ENCODE measurements at places on chromosomes 2 and 18. TPM values are rescaled to one million over a fixed set of nuclear protein-coding genes. Genes with fewer than 3 reads are reported as not detected.

GRCh38 chr2:109433486-109433885 lies 180.3 kb downstream of the SEPTIN10 start:
- DNase-seq: no peak

DNA sequence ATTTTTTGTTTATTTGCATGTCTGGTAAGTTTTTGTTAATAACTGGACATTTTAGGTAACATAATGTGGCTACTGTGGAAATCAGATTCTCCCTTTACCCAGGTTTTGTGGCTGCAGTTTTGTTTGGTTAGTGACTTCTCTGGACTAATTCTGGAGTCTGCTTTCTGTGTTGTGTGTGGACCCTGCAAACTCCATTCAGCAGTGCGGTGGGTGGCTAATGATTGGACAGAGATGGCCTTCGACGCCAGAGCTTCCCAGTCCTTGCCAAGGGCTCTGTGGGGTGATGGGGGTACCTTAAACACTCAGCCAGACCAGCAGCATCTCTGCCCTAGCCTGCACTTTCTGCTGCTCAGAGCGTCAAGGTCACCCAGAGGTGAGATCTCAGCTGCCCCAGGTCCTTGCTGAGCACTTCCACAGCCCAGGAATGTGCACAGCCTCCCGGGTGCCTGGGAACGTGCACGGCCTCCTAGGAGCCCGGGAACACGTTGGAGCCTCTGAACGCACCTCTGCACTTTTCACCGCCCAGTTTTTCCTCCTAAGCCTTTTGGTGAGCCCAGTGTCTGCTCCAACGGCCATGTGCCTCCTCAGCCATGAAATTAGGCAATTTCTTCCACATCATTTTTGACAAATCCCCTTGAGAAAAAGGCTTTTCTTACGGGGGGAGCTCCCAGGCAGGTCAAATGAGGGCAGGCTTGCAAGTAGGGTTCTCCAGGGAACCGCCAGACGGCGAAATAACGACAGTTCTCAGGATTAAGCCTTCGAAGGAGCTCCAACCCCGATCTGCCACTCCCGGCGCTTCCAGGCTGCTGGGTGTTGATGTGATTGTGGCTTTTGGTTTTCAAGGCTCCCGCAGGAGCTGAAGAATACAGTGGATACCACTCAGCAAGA lies 35.2 kb upstream of the KLF11 start:
- no peak for DNase-seq

DNA sequence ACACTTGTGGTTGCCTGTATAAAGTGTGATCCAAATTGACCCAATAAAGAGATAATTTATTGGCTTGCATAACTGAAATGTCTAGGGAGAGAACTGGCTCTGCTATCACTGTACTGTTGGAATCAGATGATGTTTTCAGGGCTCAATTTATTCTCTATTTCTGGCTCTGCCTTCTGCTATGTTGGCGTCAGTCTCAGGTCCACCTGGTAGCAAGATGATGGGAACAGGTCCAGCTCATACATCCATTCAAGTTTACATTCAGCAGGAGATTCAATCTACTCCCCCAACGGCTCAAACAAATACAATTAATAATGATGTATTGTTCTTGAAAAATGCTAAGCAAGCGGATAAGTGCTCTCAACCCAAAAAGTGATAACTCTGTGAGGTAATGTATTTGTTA lies 297.7 kb upstream of the SYT4 start:
- no peak for DNase-seq

Gene ERFE
- polyA plus RNA-seq: 8.3 TPM

Gene HES6
- 0.82 TPM for polyA plus RNA-seq

GRCh38 chr2:230899287-230899686 lies 25.8 kb downstream of the GPR55 start:
- no peak for DNase-seq

- DNase-seq: no peak
Measured at GRCh38 chr2:229868794-229869193, 53.0 kb downstream of the TRIP12 start.

Gene MC2R
- polyA plus RNA-seq: not detected

DNA sequence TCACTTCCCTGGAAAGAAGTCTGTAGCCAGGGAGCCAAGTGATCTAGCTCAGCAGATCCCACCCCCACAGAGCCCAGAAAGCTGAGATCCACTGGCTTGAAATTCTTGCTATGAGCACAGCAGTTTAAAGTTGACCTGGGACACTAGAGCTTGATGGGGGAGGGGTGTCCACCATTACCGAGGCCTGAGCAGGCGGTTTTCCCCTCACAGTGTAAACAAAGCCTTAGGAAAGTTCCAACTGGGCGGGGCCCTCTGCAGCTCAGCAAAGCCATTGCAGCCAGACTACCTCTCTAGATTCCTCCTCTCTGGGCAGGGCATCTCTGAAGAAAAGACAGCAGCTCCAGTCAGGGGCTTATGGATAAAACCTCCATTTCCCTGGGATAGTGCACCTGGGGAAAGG lies 887.2 kb upstream of the LRATD1 start:
- peak; percentile 1 for DNase-seq

Gene ATP8B1
- polyA plus RNA-seq: 125 TPM

Gene TFPI
- 141 TPM for polyA plus RNA-seq

GRCh38 chr2:224776795-224777558 lies 60.8 kb upstream of the CCDC195 start:
- DNase-seq: no peak

GRCh38 chr18:22639026-22639463 lies 221.3 kb upstream of the CTAGE1 start:
- peak; percentile 93 for DNase-seq

- DNase-seq: peak; percentile 79
Measured at GRCh38 chr2:239275847-239276831, 124.7 kb downstream of the HDAC4 start.

GRCh38 chr2:226893216-226893615 lies 57.4 kb downstream of the RHBDD1 start:
- peak; percentile 40 for DNase-seq

Gene ALPP
- polyA plus RNA-seq: not detected

DNA sequence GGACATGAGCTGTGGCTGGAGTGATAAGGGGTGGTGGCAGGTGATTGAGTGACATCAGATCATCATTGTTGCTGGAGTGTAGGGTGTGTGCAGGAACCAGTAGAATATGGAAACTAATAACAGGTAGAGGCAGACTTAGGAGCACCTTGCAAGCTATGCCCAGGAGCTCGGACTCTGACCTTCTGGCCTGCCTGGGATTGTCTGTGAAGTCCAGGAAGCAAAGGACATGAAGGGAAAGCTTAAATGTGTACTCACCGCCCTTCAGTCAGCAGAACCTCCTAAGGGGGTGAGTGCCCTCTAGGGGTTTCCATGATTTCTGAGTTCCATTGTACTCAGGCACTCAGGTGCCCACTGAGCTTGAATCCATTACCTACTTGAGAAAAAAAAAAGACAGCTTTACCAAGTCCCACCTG lies 104.2 kb downstream of the CRIM1 start:
- DNase-seq: peak; percentile 63

DNA sequence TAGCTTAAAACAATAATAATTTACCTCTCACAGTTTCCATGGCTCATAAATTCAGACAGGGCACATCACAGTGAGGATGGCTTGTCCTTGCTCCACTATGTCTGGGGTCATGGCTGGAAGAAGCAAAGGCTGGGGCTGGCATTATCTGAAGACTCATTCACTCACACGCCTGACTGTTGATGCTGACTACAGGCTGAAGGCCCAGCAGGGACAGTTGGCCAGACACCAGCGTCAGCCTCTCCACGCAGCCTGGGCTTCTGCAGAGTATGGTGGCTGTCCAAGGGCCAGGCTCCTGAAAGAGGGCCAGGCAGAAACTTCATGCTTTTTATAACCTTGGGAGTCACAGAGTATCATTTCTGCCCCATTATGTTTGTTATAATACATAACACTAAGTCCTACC lies 33.4 kb downstream of the YPEL5 start:
- no peak for DNase-seq

DNA sequence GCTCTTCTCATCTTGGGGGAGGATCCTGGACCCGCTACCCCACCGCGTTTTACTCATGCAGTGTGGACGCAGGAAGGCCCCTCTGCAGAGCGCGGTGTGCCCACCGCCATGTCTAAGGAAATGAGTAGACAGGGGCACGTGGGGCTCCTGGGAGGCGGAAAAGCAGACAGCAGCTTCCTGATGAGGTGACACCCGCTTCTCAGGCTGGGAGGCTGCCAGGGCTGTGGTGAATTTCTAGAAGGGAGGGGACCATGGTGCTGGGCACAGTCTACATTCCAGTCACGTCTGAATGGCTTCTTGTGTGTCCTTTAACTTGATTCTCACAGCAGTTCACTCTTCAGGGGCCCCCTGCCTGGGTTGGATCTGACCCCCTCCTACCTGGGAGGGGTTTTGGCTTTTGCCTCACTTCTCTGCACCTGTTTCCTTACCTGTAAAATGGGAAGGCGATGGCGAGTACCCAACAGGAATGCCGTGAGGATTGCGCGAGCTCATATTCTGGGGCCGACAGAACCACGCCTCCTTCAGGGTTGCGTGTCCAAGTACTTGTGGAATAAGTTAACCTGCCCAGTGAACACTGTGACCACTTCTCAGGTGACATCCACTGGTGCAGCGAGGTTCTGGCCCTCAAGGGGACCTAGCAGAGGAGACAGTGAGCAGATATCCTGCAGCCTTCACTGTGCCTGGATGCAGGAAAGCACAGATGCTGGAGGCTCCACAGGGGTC lies 32.3 kb upstream of the MBP start:
- no peak for DNase-seq

DNA sequence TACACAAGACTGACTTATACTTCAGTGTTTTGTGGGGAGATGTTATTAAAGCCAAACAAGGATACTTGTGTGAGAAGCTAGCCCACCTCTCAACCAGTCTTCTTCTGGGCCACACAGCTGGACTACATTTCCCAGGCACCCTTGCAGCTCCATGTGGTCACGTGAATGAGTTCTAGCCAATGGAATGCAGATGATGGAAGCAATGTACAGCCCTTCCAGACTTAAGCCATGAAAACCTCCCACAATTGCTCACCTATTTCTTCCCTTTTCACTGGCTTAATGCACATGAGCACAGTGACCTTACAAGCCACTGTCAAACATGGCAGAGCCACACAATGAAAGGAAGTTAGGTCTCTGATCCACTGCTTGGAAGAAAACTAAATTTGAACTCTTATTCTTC lies 20.4 kb upstream of the FEZ2 start:
- peak; percentile 74 for DNase-seq

GRCh38 chr2:95021023-95021416 lies 4.5 kb upstream of the MAL start:
- no peak for DNase-seq

DNA sequence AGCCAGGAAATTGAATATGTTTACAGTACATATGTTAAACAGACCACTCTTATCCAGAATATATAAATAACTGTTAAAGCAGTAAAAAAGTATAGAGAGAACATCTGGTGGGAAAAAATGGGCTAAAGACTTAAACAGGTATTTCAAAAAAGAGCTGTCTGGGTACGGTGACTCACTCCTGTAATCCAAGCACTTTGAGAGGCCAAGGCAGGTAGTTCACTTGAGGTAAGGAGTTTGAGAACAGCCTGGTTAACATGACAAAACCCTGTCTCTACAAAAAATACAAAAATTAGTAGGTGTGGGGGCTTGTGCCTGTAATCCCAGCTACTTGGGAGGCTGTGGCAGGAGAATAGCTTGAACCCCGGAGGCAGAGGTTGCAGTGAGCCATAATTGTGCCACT lies 171.4 kb upstream of the FSIP2 start:
- no peak for DNase-seq

DNA sequence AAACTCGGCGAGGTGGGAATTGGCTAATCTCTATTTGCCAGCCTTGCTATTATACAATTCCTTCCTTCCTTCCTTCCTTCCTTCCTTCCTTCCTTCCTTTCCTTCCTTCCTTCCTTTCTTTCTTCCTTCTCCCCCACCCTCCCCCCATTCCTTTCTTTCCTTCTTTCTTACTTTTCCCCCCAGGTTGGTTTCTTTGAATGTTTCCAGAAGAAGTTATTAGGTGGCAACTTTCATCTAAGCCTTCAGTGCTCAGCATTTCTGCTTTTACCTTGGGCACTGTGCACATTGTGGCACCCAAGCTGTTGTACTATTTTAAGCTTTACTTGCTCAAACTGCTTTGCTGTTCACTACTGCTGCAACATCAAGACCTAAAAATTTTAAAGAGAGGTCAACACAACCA lies 17.2 kb upstream of the CSRNP3 start:
- no peak for DNase-seq

Gene TMEM247
- polyA plus RNA-seq: not detected

DNA sequence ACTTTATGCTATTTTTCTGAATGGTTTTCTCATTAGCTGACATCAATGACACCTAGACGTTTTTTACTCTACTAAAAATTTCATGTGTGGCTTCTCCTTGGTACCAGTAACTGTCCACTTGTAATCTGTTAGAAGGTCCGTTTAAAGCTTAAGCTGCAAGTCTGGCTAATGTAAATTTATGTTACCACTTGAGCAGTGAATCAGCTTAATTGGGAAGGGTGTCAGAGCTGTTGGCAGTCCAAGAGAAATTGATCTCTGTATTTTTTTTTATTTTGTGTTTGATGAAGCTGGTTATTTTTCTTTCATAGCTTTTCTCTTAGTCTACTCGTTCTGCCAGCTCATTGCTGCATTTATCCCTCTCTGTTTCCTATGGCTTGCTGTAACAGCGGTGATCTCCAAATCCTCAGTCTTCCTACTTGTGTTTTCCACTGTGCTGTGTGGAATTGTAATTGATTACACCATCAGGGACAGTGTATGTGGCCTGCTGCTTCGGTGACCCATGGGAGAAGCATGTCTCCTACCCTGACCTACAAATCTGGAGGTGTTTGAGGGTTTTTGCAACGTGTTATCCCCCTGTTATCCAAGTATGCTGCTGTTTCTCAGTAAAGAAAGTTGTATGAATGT lies 724.2 kb upstream of the REG3G start:
- DNase-seq: no peak

- DNase-seq: peak; percentile 13
Measured at GRCh38 chr18:49778826-49779465, 34.4 kb downstream of the ACAA2 start.

- no peak for DNase-seq
Measured at GRCh38 chr2:230008708-230009066, 60.0 kb downstream of the SLC16A14 start.

- DNase-seq: no peak
Measured at GRCh38 chr2:136008205-136008865, 22.9 kb upstream of the DARS1 start.

Gene DYNAP
- polyA plus RNA-seq: not detected

GRCh38 chr2:8500124-8501054 lies 181.5 kb upstream of the ID2 start:
- DNase-seq: peak; percentile 9

DNA sequence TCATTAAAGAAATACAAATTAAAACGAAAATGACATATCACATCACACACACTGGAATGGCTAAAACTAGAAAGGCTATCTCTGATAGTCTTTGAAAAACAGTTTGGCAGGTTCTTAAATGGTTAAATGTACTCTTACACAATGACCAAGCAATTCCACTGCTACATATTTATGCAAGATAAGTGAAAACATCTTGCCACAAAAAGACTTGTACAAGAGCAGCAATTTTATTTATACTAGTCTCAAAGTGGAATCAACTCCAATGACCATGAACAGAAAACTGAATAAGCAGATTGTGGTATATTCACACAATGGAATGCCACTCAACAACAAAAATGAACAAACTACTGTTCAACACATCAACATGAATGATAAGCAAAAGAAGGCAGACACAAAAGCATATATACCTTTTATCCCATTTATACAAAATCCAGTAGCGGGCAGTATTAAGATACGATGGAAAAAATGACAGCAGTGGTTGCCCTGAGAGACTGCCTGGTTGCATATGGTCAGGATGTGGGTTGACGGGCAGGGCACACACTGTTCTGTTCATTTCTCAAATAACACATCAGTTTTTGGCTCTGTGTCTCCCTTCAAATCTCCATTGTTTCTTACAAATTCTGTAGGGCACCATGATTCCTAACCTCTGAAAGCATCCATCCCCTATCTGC lies 25.4 kb downstream of the SP100 start:
- DNase-seq: peak; percentile 70

GRCh38 chr18:29753379-29753778 lies 1289.2 kb downstream of the DSC3 start:
- DNase-seq: no peak

Gene PSMA8
- not detected for polyA plus RNA-seq

Data from fibroblast of lung (primary cell).